ENCODE measurements at places on chromosomes 1 and 21.

DNA sequence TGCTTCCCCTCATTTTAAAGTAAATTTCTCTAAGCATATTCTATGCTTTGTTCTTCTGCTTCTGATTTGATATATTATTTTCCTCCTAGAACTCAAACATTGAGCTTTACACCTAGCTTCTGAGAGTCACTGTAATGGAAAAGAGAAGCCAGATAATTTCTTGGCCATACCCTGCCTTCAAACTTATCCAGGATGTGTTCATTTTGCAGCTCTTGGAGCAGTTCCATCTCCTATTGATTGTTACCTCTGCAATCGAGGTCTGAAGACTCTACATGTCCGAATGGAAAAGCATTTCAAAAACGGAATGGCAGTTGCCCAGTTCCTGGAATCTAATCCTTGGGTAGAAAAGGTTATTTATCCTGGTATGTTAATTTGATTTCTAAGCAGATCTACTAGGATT, 20.8 kb downstream of the CTH start:
- DNase-seq: no peak

DNA sequence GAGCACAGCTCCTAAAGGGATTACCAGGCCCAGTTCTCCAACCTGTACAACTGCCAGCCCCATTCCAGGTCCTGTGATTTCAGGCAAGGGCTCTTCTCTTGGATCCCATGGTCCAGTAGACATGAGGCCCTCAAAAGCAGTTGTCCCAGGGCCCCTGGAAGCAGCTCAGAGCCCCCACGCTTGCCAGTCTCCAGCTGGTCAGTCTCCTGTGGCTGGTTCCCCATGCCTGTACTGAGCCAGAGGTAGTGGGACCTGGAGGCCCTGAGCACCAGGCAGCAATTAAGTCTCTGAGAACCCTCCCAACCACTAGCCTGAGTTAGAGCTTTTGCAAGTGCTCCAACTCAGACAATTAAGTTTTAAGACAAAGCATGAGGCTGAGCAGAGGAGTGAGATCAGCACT, 36.9 kb downstream of the CDC42BPA start:
- no peak for DNase-seq

DNA sequence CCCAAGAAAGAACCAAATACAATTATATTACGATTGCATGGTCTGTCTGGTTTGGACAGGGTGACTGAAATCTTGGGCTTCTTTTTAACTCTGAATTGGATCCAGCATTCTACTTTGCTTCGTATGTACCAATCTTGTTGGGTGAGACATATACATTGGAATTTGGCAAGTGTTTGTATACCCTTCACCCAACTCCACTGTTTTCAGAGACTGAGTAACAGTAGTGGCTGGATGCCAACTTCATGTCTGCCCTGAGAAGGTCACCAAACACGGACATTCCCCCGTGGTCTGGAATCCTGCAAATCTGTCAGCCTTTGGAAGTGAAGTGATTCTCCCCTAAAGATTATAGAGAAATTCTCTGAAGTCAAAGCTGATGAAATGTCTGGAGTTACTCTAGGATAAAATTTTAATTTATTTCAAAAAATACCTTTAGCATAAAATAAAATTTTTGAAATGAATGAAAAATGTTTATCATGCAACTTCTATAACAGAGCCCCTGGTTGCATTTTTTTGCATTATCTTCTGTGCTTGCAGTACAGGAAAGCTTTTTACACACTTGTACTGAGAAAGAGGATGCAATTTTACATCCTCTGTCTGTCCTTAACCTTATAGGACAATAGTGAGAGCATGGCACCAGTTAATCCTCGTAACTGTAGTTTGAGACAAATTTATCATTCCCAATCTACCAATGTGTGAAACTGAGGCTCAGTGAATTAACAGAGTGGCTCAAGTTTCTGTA, 201.8 kb downstream of the DISC1 start:
- DNase-seq: no peak

DNA sequence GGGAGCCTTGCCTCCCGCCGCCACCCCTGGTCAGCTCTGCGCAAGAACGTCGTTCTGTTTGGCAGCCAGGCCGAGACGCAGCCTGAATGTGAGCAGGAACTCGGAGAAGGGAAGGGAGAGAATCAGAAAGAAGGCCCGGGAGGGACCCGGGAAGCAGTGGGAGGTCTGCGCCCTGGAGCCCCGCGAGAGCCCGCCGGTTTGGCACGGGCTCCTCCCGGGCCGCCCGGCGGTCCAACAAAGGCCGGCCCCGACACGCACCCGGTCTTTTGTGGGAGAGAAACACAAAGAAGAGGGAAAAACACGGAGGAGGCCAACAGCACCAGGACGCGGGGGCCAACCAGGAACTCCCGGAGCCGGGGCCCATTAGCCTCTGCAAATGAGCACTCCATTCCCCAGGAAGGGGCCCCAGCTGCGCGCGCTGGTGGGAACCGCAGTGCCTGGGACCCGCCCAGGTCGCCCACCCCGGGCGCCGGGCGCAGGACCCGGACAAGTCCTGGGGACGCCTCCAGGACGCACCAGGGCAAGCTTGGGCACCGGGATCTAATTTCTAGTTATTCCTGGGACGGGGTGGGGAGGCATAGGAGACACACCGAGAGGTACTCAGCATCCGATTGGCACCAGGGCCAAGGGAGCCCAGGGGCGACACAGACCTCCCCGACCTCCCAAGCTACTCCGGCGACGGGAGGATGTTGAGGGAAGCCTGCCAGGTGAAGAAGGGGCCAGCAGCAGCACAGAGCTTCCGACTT, 2.7 kb upstream of the OLIG2 start:
- DNase-seq: no peak

DNA sequence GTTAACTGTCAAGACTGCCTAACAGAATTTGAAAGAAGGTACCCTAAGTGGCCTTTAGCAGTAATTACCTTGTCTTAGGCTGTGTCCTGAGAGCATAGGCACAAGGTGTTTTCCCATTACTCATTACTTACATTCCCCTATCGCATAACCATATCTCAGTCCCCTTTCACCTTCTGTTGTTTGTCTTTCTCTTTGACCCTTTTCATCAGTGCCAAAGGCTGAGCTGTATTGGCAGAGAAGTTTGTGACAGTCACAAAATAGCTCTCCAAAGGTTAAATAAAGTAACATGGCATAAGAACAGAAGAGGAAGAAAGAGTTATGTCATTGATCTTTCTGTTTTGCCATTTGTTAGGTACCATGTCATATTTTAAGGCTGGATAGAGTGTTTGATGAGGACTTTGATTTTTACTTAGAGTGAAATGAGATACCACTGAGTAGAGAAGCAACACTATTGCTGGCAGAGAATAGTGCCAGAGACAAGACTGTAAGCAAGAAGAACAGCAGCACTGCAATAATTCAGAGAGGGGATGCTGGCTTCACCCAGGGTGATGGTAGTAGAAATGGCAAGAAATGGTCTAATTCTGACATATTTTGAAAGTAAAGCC, 497.8 kb downstream of the TTLL7 start:
- no peak for DNase-seq

- peak; percentile 72 for DNase-seq
These were observed 7.1 kb upstream of the ITGB2 start for GRCh38 chr21:44927587-44928461.

DNA sequence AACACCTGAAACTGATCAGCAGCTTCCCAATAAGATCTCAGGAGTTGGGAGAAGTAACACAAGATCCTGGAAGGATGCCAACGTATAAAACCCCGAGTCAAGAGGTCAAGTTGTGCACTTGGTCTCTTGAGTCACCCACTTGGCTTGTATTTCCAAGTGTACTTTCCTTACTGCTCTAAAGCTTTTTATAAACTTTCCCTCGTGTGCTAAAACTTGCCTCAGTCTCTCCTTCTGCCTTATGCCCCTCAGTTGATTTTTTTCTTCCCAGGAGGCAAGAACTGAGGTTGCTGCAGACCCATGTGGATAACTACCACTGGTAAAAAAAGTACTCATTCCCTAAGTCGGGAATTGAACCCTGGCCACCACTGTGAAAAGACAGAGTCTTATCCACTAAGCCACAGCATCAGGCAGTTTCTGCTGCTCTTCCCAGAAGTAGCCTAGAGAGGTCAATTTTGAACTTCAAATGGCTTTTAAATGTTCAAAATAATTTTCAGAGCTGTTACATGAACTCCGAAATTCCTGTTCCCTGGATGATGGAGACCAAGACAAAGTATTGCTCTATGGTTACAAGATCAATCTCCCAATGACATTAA, 28.9 kb downstream of the ITLN2 start:
- no peak for DNase-seq

GRCh38 chr1:61182480-61182879, 100.1 kb downstream of the NFIA start:
- DNase-seq: no peak

DNA sequence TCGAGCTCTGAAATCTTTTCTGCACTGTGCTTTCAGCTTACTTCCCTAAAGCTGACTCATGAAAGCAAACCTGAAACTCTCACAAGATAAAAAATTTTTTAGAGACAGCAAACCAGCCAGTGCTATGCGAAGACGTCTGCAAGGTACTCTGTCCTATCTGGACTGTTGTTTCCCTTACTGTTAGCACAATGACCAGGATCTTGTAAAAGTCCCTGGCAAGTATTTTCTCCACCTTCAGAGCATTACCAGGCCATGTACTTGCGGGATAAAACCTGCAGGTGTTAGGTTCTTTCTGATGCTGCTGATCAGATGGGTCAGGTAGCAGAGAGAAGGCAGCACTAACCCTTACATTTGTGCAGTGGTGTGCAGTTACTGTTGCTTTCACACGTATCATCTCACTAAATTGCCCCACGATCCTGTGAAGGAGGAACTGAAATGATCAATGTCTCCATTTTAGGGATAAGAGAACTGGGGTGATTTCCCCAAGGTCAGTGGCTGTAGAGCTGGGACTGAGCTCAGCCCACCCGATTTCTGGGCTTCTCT, 56.6 kb downstream of the PLXNA2 start:
- DNase-seq: peak; percentile 25

GRCh38 chr1:248613742-248614141, 16.2 kb upstream of the OR2T10 start:
- DNase-seq: no peak

GRCh38 chr21:36470294-36470693, 9.6 kb downstream of the CLDN14 start:
- no peak for DNase-seq

DNA sequence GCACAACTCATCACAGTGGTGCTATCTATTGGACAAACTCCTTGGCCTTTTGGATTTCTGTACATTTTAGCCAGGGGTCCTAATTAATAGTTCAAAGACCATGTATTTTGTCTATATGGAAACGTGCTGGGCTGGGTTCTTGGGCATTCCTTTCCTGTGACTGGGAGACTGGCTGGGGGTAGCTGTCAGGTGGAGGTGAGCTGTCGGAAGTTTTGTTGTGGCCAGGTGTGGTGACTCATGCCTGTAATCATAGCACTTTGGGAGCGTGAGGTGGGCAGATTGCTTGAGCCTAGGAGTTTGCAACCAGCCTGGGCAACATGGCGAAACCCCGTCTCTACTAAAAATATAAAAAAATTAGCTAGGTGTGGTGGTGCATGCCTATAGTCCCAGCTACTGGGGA, 392.4 kb downstream of the RPS6KC1 start:
- DNase-seq: no peak

- no peak for DNase-seq
These were observed 243.0 kb downstream of the TOMM20 start for GRCh38 chr1:234885601-234886000.

GRCh38 chr1:23428136-23428905, 3.8 kb upstream of the TCEA3 start:
- DNase-seq: no peak

- no peak for DNase-seq
These were observed 197.7 kb downstream of the GREM2 start for GRCh38 chr1:240414237-240414636.

DNA sequence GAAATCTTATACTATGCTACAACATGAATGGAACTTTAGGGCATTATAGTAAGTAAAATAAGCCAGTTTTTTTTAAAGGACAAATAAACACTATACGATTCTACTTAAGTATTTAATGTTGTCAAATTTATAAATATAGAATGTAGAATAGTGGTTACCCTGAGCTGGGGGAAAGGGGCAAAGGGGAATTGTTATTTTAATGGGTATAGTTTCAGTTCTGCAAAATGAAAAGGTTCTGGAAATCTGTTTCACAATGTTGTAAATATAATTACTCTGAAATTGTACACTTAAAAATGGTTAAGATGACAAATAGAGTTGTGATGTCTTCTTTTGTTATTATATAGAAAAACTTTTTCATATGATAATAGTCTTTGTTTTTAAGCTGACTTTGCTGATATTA, 366.3 kb downstream of the MRPL39 start:
- no peak for DNase-seq

GRCh38 chr1:9815150-9815549, 8.6 kb downstream of the CLSTN1 start:
- no peak for DNase-seq

- peak; percentile 65 for DNase-seq
These were observed 13.7 kb downstream of the TLR5 start for GRCh38 chr1:223129229-223129901.

DNA sequence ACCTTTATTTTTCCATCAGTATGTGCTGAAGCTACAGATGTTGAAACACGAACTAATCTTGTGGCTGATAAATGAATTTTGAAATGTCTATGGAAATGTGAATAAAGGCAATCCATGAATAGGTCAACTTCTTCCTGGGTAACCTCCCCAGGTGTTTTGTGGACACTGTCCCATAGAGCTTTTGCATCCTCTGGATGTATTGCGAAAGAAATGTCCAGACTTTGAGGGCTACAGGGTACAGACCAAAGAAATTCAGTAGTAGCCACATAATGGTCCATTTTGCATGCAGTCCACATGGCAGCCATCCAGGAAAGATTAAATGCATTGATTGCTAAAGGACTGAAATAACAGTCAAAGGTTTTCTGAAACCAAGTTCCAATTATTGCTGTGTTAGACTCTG, 21.5 kb upstream of the DARS2 start:
- DNase-seq: no peak

GRCh38 chr21:45636951-45637646, 6.4 kb upstream of the PCBP3 start:
- no peak for DNase-seq

DNA sequence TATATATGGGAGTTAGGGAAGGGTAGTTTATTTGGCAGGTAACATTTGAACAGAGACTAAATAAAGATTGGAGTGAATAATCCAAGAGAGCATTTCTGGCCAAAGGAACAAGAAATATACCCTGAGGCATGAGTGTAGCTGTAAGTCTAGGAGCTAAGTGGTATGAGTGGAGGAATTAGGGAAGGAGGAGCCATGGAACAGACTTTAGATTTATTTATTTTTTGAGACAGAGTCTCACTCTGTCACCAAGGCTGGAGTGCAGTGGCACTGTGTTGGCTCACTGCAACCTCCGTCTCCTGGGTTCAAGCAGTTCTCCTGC, 18.4 kb downstream of the CAPZA1 start:
- no peak for DNase-seq

Data from germinal center (tissue), 1 donor.